ENCODE measurements at places on chromosomes 13 and 19. TPM values are rescaled to one million over a fixed set of nuclear protein-coding genes. Genes with fewer than 3 reads are reported as not detected.

DNA sequence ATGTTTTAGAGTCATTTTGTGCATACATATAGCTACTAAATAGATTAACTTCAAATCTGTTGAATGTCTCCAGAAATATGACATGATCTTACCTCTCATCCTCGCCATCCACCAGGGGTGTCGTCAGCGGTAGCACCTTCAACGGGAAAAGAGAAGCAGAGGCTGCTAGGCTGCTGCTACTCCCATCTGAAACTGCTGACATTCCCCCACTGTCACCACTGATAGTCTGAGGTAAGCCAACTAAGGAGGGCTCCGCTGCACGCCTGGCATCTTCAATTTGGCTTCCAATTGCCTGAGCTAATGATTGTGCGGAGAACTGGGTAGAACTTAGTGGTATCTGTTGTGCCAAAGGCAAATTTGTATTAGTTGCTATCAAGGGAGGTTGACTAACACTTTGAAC, 3.1 kb downstream of the TSC22D1 start:
- no peak for DNase-seq

- DNase-seq: no peak
Observed at GRCh38 chr13:109568339-109568818, 218.0 kb downstream of the IRS2 start.

- DNase-seq: no peak
Observed at GRCh38 chr19:10260141-10260584, 8.1 kb downstream of the MRPL4 start.

DNA sequence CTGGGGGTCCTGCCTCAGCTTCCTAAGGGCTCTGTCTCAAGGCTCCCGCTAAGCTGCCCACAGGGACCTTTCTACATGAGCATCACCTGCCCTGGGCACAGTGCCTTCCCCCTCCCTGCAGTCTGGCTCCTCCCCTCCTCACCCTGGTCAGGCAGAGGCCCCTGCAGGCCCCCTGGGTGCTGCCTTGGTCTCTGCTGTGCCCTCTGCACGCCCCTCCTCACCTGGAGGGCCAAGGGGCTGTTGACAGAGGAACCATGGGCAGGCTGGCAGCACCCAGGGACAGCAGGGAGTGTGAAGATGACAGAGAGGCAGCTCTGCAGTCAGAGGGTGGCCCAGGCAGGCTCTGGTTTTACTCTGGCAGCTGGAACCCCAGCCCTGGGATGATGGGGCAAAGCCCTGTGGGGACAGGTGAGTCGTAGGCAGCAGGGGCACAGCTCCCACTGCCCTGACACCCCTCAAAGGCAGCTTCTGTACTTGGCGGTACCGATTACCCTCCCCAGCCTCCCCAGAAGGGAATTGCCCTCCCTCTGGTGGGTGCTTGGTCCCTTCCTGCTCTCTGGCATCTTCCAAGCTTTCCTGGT, 43.1 kb downstream of the SUGP2 start:
- DNase-seq: no peak

- no peak for DNase-seq
Observed at GRCh38 chr13:106762708-106763107, 194.8 kb upstream of the ARGLU1 start.

CGB1 gene
- not detected for total RNA-seq

OR10H1 gene
- not detected for total RNA-seq

DNA sequence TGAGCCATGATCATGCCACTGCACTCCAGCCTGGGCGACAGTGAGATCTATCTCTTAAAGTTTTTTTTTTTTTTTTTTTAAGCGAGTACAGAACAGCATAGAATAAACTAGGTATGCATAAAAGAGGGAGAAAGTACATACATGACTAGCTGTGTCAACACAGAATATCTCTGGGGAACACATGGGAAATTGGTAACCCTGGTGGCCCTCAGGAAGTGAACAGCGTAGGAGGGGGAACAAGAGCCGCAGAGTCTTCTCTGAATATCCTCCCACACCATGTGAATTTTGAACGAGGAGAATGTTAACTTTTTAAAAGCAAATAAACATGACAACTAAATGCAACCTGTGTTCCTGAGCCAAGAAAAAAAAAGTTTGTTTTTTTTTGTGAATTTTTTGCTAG, 15.2 kb downstream of the PHLDB3 start:
- no peak for DNase-seq

NANOS3 gene
- not detected for total RNA-seq

DNA sequence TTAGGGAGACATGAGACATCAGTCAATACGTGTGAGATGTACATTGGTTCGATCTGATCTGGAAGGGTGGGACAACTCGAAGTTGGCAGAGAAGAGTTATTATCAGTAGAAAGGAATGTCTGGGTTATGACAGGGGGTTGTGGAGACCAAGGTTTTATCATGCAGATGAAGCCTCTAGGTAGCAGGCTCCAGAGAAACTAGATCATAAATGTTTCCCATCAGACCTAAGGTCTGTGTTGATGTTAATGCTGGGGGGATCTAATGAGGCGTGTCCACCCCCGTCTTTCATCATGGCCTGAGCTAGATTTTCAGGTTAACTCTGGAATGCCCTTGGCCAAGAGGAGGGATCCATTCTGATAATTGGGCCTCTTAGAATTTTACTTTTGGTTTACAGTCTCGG, 187.0 kb upstream of the KL start:
- no peak for DNase-seq

RFXAP gene
- 4.5 TPM for total RNA-seq

PDX1 gene
- not detected for total RNA-seq
